ENCODE measurements at places on chromosomes 11 and 22. TPM values are rescaled to one million over a fixed set of nuclear protein-coding genes. Genes with fewer than 3 reads are reported as not detected.

DNA sequence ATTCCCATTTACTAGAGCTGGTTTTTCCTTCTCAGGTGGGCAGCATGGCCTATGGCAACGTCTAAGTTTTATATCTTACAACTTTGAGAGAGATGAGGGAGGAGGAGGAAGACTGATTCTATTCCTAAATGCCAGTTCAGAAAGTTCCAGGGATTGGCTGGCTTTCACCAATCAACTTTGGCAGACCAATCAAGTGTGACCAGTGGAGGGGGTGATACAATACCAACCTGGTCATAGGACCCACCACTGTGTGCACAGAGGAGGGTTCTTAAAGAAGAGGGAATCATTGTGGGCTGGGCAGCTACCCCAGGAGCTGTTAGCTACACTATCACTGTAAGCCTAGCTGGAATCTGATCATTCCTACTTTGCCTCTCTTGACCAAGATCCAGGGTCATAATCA, 8.1 kb downstream of the DIXDC1 start:
- no peaks in the 10 kb centered on the region for H3K27me3 ChIP-seq
- H3K4me3 ChIP-seq = no peak overlapping the region
- H3K4me1 ChIP-seq = peaks cover 14% of the 10 kb centered on the region
- no peak for DNase-seq
- H3K36me3 ChIP-seq = no peaks in the 10 kb centered on the region

CSF2RB gene
- 4.2 TPM for total RNA-seq

GRCh38 chr22:36965696-36966095, 52.3 kb downstream of the CSF2RB start:
- no peak for DNase-seq
- no peaks in the 10 kb centered on the region for H3K36me3 ChIP-seq
- no peak overlapping the region for H3K27ac ChIP-seq
- no peaks in the 10 kb centered on the region for H3K4me1 ChIP-seq
- no peak overlapping the region for H3K4me3 ChIP-seq

GRCh38 chr11:93500759-93501158, 42.4 kb downstream of the SMCO4 start:
- no peaks in the 10 kb centered on the region for H3K36me3 ChIP-seq
- no peak overlapping the region for H3K4me3 ChIP-seq
- no peaks in the 10 kb centered on the region for H3K27me3 ChIP-seq
- DNase-seq = no peak

PLEKHB1 gene
- 7.9 TPM for total RNA-seq

GRCh38 chr11:66881927-66882452, 25.1 kb downstream of the LRFN4 start:
- no peak for DNase-seq
- H3K27ac ChIP-seq = no peak overlapping the region
- no peak overlapping the region for H3K4me3 ChIP-seq
- peaks cover 46% of the 10 kb centered on the region for H3K4me1 ChIP-seq

- no peaks in the 10 kb centered on the region for H3K36me3 ChIP-seq
- no peak overlapping the region for H3K4me3 ChIP-seq
- DNase-seq = no peak
- H3K27ac ChIP-seq = no peak overlapping the region
Observed at GRCh38 chr11:117754030-117754429, 43.0 kb downstream of the DSCAML1 start.

GLYAT gene
- not detected for total RNA-seq

- no peaks in the 10 kb centered on the region for H3K4me1 ChIP-seq
- H3K27ac ChIP-seq = no peak overlapping the region
- no peaks in the 10 kb centered on the region for H3K27me3 ChIP-seq
- H3K36me3 ChIP-seq = no peaks in the 10 kb centered on the region
Observed at GRCh38 chr22:23591201-23591791, 11.2 kb upstream of the IGLL1 start.

DNA sequence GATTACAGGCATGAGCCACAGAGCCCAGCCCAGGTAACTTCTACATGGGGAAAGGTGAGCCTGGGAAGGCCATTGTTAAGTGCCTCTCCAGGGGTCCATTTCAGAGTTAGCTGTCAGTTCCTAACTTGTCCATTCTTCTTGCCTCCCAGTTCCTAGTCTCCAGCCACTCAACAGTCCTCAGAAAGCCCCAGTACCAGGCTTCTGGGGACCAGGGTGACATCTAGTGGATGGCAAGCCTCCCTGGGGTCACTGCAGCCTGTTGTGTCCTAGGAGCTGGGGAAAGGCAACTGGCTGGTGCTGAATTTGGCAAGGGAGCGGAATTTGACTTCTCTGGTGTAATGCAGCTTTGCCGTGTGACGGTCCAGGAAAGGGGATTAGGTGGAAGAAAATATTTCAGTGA, 2.1 kb downstream of the LGALS12 start:
- H3K36me3 ChIP-seq = no peaks in the 10 kb centered on the region
- H3K27ac ChIP-seq = no peak overlapping the region

HTR3B gene
- total RNA-seq = not detected

DNA sequence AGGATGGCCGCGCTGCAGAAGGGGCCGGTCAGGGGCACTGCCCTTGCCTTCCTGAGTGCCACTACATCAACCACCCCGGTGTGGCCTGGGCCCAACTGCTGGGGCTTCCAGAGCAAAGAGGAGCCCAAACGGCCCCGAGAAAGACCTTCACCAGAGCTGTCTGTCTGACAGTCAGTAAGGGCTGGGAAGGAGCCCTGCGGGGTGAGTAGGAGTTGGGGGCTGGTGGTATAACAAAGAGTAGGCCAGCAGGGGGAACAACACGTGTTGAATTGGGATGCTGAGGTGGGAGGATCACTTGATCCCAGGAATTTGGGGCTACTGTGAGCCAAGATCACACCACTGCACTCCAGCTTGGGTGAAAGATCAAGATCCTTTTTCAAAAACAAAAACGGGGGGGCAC, 3.9 kb downstream of the GSTT4 start:
- no peaks in the 10 kb centered on the region for H3K27me3 ChIP-seq
- no peak overlapping the region for H3K4me3 ChIP-seq
- no peaks in the 10 kb centered on the region for H3K36me3 ChIP-seq
- DNase-seq = no peak
- no peaks in the 10 kb centered on the region for H3K4me1 ChIP-seq

GRCh38 chr11:3095712-3096361, 38.6 kb upstream of the CARS1 start:
- no peaks in the 10 kb centered on the region for H3K36me3 ChIP-seq
- peak overlapping the region; percentile 67 for H3K27ac ChIP-seq
- H3K4me3 ChIP-seq = no peak overlapping the region

CLNS1A gene
- total RNA-seq = 67.0 TPM

DNA sequence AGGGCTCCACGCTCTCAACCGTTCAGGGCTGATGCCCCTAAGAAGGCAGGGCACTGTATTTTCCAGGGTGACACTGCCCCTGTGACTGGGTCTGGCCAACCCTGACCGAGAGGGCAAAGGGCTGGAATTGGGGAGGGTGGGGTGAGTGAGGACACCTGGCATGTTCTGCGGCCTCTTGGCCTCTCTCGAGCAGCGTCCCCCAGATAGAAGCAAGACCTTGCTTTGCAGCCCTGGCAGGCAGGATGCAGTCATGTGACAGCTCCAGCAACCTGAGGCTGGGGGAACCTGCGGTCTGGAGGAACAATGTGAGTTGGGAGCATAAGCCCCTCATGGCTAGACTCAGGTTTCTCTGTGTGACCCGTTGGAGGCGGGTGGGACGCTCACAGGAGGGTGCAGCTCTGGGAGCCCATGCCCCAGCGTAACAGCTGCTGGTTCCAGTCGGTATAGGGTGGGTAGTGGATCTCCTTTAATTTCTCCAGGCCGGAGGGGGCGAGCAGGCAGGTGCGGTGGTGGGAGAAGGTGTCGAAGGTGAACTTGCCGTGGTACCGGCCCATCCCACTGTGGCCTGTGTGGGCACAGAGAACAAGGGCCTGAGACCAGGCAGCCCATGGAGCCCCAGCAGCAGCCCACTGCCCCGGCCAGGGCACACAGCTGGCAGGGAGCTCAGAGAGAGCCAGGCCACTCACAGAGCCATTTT, 11.4 kb downstream of the ALDH3B2 start:
- no peak for DNase-seq
- no peak overlapping the region for H3K4me3 ChIP-seq
- no peaks in the 10 kb centered on the region for H3K27me3 ChIP-seq
- H3K4me1 ChIP-seq = no peaks in the 10 kb centered on the region
- no peaks in the 10 kb centered on the region for H3K36me3 ChIP-seq

GRCh38 chr11:38543986-38544385, 1946.0 kb upstream of the RAG2 start:
- no peaks in the 10 kb centered on the region for H3K4me1 ChIP-seq
- no peak overlapping the region for H3K4me3 ChIP-seq
- DNase-seq = no peak

DNA sequence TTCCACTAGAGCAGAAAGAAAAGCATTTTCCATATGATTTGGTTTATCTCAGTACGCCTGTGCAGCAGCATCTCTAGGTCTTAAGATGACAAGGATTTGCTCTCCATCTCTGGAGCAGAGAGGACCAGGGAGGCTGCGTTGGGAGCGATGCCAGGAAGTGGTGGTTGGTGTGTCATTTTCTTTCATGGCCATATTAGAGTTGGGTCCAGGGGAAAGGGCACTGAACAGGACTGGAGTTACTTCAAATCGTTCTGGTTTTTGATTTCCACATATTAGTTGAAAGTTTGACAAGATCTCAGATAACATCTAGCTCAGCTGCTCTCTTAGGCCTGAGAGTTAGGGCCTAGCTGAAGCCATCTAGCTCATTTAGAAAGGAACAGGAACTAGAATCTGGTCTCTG, 157.7 kb downstream of the ADAMTS15 start:
- peaks cover 55% of the 10 kb centered on the region for H3K4me1 ChIP-seq
- DNase-seq = no peak
- no peak overlapping the region for H3K4me3 ChIP-seq
- peak overlapping the region; percentile 72 for H3K27ac ChIP-seq

- H3K27me3 ChIP-seq = no peaks in the 10 kb centered on the region
- no peaks in the 10 kb centered on the region for H3K36me3 ChIP-seq
- no peak for DNase-seq
- no peaks in the 10 kb centered on the region for H3K4me1 ChIP-seq
- H3K4me3 ChIP-seq = no peak overlapping the region
Observed at GRCh38 chr11:16905375-16905774, 108.8 kb downstream of the PLEKHA7 start.

DNA sequence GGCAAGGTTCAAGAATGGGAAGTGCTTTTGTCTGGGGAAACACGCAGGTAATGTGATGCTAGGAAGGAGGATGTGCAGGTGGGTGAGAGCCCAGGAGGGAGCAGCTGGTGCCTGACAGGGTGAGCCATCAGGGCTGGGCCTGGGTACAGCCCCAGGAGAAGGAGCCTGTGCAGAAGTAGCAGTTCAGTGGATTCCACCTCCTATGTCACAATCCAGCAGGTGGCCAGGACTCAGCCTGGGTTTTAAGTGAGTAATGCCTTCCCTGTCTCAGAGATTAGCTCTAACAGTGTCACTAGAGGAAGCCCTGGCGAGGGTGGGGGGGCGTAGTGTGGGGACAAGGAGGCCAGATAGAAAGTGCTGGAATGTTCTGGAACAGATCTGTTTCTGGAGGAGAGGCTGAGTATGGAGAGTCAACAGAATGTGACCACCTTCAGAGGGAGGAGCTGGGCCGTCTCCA, 8.1 kb downstream of the RIC8A start:
- no peak overlapping the region for H3K27ac ChIP-seq
- no peaks in the 10 kb centered on the region for H3K36me3 ChIP-seq
- DNase-seq = no peak
- H3K4me3 ChIP-seq = no peak overlapping the region
- peaks cover 7% of the 10 kb centered on the region for H3K4me1 ChIP-seq
- no peaks in the 10 kb centered on the region for H3K27me3 ChIP-seq

NCR3LG1 gene
- 2.2 TPM for total RNA-seq

- H3K4me1 ChIP-seq = no peaks in the 10 kb centered on the region
- H3K4me3 ChIP-seq = no peak overlapping the region
- no peaks in the 10 kb centered on the region for H3K27me3 ChIP-seq
- no peak overlapping the region for H3K27ac ChIP-seq
- H3K36me3 ChIP-seq = no peaks in the 10 kb centered on the region
Observed at GRCh38 chr11:11416502-11416901, 63.5 kb upstream of the CSNK2A3 start.

HEPHL1 gene
- 1.7 TPM for total RNA-seq

- H3K4me1 ChIP-seq = no peaks in the 10 kb centered on the region
- H3K27me3 ChIP-seq = no peaks in the 10 kb centered on the region
- H3K36me3 ChIP-seq = no peaks in the 10 kb centered on the region
- no peak overlapping the region for H3K27ac ChIP-seq
- H3K4me3 ChIP-seq = no peak overlapping the region
- DNase-seq = no peak
Observed at GRCh38 chr11:125679397-125679796, 1.2 kb downstream of the ACRV1 start.

DNA sequence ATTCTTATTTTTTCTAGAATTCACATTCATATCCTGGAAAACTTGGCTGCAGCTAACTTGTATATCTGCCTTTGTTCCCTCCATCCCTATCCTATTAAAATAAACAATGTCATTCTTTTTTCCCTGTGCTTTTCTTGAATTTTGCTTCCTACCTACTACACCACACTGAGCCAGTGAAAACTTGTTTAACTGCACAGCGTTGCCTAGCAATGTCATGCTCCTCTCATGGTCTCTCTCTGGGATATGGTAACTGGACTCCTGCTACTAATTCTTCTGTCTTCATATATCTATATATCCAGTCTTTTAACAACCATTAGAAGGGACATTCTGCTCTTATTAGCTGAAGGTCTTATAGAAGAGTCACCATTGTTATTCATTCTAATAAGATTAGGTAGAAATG, 434.4 kb downstream of the METTL15 start:
- no peak overlapping the region for H3K27ac ChIP-seq
- no peaks in the 10 kb centered on the region for H3K27me3 ChIP-seq

GRCh38 chr11:61891331-61892084, at the start of gene FADS3:
TSS of gene FADS3 (minus strand) at chr11:61891545. CDS start at chr11:61891381, 164 bp downstream.
- no peaks in the 10 kb centered on the region for H3K27me3 ChIP-seq
- no peaks in the 10 kb centered on the region for H3K36me3 ChIP-seq
- peaks cover 25% of the 10 kb centered on the region for H3K4me1 ChIP-seq
- H3K27ac ChIP-seq = peak within 1 kb of the TSS; percentile 89
- peak within 1 kb of the TSS; percentile 70 for H3K4me3 ChIP-seq
- DNase-seq = no peak

- no peaks in the 10 kb centered on the region for H3K27me3 ChIP-seq
- no peaks in the 10 kb centered on the region for H3K4me1 ChIP-seq
- no peak for DNase-seq
- no peak overlapping the region for H3K4me3 ChIP-seq
Observed at GRCh38 chr22:17114173-17114897, 6.8 kb downstream of the TMEM121B start.

GRCh38 chr11:118885831-118886565, 2.3 kb downstream of the CXCR5 start:
- no peak for DNase-seq
- peaks cover 31% of the 10 kb centered on the region for H3K4me1 ChIP-seq
- H3K27me3 ChIP-seq = no peaks in the 10 kb centered on the region

- no peaks in the 10 kb centered on the region for H3K36me3 ChIP-seq
- no peak for DNase-seq
- peaks cover 12% of the 10 kb centered on the region for H3K27me3 ChIP-seq
- peaks cover 4% of the 10 kb centered on the region for H3K4me1 ChIP-seq
- no peak overlapping the region for H3K27ac ChIP-seq
- H3K4me3 ChIP-seq = no peak overlapping the region
Observed at GRCh38 chr22:39684702-39685281, 114.2 kb downstream of the CACNA1I start.
